ENCODE measurements at places on chromosomes 5 and 9. TPM values are rescaled to one million over a fixed set of nuclear protein-coding genes. Genes with fewer than 3 reads are reported as not detected.

The CDH6 gene
- total RNA-seq, result 16.0 TPM

The SLC46A2 gene
- not detected for total RNA-seq

The IFNB1 gene
- not detected for total RNA-seq

The FOXI1 gene
- 0.14 TPM for total RNA-seq

DNA sequence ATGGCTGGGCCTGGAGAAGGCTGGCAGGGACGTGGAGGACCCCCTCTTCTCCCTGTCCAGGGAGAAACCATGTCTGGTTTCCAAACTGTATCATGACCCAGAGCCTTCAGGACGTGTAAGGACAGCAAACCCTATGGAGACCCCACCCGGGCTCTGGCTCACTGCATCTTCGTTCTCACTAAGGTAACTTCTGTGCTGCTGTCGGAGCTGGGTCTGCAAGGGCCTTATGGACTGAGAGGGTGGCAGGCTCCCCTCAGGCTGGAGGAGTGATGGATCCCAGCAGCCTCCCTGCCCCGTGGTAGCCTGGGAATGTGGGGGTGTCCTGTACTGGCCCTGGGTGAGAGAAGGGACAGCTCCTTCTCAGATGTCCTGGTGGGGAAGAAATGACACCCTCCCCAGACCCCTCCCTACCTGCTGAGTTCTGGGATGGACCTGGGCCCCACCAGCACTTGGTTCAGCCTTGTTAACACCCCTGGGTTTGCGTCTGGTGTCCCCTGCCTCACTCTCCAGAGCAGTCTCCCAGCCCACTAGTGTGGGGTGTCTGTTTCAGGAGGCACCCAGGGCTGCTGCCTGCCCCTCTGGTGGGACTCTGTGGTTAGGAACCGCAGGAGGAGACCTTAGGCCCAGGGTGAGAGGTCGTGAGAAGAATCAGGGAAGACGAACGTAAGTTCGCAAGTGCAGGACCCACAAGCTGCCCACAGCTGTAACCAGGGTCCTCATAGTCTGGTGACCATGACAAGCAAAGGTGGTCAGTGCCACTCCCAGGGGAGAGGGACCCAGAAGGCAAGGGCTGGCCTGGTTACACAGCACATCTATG is 6.6 kb downstream of the SPATA31E1 start:
- no peak for DNase-seq
- no peaks in the 10 kb centered on the region for H3K4me1 ChIP-seq
- no peaks in the 10 kb centered on the region for H3K36me3 ChIP-seq
- H3K27me3 ChIP-seq, result no peaks in the 10 kb centered on the region
- H3K27ac ChIP-seq, result no peak overlapping the region
- H3K4me3 ChIP-seq, result no peak overlapping the region

DNA sequence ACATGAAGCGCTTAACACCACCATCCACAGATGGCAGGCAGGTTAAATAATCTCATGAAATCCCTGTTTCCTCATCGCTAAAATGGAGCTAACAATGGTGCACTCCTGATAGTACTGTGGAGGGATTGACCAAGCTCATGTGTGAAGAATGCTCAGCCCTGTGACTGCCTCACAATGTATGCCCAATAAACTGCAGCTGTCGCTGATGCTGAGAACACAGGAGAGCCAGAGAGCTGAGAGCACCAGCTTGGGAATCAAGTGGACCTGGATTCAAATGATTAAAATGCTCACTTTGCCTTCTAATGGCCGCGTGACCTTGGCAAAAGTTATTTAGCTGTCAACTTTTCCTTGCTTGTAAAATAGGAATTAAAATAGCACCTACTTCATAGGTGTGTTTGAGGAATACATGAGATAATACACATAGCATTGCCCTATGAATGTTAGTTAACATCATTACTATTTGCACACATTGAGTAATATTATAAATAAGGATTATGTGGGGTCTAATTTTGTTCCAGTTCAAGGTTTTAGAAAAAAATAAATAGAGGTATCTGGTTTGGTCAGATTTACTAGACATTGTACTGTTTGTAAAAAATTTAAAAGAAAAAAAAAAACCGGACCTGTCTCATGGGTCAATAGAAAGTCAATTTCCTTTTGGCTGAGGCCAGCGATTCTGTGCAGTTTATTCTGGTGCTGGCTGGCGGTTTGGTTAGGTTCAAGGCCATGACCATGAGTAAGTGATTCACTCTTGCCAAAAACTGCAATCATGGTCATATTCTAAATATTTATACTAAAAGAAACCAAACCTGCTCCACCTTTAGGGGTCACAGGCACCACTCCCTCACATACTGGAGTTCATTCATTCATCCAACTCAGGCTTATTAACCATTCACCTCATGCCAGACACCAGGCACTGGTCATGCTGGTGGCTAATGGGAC is 101.3 kb downstream of the SH3TC2 start:
- peaks cover 6% of the 10 kb centered on the region for H3K4me1 ChIP-seq
- no peak overlapping the region for H3K27ac ChIP-seq
- no peaks in the 10 kb centered on the region for H3K27me3 ChIP-seq

DNA sequence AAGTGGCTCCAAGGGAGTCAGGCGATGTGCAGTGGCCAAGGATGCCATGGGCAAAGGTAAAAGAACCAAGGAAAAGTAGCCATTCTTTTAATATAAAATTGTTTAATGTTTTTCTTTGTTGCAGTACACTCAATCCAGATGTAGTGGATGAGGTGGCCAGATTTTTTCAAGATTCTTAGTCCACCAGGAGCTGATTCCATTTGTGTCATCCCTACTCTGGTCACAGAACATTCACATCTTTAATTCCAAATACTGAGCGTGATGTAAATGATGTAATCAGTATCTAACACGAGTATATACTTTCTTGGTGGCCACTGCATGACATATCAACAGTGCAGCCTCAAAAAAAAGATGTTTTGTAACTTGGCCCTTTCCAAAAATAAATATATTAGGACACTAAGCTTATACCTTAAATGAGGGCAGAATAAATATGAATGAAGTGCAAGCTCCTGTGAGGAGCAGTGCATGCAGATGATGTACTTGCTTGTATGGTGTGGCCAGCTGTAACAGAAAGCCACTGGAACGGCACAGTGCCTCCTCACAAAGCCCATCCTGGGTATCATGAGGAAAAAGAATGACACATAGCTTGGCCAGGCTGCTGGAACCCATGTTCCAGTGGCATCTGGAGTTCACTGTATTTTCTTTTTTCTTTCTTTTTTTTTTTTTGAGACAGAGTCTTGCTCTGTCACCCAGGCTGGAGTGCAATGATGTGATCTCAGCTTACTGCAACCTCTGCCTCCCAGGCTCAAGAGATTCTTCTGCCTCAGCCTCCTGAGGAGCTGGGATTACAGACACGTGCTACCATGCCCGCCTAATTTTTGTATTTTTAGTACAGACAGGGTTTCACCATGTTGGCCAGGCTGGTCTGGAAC is 6.5 kb upstream of the SPATA24 start:
- no peak overlapping the region for H3K27ac ChIP-seq
- H3K36me3 ChIP-seq, result no peaks in the 10 kb centered on the region
- H3K27me3 ChIP-seq, result no peaks in the 10 kb centered on the region
- no peaks in the 10 kb centered on the region for H3K4me1 ChIP-seq
- no peak overlapping the region for H3K4me3 ChIP-seq

- no peak overlapping the region for H3K27ac ChIP-seq
- peak overlapping the region; percentile 65 for H3K4me3 ChIP-seq
- H3K27me3 ChIP-seq, result no peaks in the 10 kb centered on the region
- no peaks in the 10 kb centered on the region for H3K36me3 ChIP-seq
- peaks cover 10% of the 10 kb centered on the region for H3K4me1 ChIP-seq
- peak; percentile 92 for DNase-seq
Observed at GRCh38 chr9:126611592-126612325, 2.0 kb upstream of the LMX1B start.

GRCh38 chr5:173925449-173926071 is 37.4 kb downstream of the CPEB4 start:
- no peaks in the 10 kb centered on the region for H3K36me3 ChIP-seq
- H3K4me1 ChIP-seq, result peaks cover 37% of the 10 kb centered on the region
- no peak overlapping the region for H3K4me3 ChIP-seq

DNA sequence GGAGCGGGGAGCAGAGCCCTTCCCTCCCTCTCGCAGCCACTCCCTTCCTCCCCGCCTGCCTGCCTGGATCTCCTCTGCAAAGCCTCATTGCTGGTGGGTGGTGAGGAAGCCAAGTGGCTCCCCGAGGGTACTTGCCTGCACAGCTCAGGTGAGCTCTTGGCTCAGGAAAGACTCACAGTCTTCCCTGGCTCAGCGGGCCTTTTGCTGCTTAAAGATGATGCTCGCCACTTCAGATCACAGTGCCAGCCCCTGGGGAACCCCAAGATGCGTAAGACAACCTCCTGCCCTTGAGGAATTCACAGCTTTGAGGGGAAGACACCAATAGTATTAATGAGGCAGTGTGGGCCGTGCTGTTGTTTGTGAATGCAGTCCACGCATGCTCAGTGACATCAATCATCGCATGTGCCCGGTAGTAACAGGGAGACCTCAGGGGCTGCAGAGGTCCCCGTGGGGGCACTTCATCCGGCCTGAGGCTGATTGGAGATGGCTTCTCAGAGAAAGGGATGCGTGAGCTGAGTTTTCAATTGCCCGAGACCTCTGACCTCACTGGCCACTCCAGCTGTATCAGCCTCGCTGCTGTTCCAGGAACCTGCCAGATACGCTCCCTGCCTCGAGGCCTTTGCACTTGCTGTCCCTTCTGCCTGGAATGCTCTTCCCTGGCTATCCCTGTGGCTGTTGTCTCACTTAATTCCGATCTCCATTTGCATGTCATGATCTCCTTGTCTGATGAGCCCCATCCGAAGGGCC is 36.8 kb downstream of the ERGIC1 start:
- DNase-seq, result no peak
- H3K4me3 ChIP-seq, result no peak overlapping the region
- H3K27me3 ChIP-seq, result no peaks in the 10 kb centered on the region
- H3K4me1 ChIP-seq, result peaks cover 23% of the 10 kb centered on the region
- H3K27ac ChIP-seq, result no peak overlapping the region
- H3K36me3 ChIP-seq, result no peaks in the 10 kb centered on the region

DNA sequence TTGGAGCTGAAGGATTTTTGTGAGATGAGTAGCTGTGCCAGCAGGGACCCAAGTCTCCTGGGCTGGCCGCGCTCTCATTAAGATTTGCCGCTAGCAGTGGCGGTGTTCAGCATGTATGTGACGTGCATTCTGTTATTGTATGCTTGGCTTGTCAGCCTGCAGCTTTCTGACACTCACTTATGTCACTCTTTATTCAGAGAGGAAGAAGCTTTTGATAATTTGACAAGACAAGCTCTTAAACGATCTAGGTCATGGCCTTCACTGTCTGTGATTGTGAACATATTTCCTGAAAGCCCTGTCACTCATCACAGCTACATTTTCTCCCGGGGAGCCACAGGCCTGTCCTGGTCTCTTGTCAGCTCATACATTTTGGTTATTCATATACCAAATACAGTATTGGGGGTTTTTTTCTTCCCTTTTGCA is 98.2 kb upstream of the GRHPR start:
- no peaks in the 10 kb centered on the region for H3K27me3 ChIP-seq
- peaks cover 17% of the 10 kb centered on the region for H3K4me1 ChIP-seq
- no peak overlapping the region for H3K27ac ChIP-seq
- no peaks in the 10 kb centered on the region for H3K36me3 ChIP-seq
- H3K4me3 ChIP-seq, result no peak overlapping the region

- no peaks in the 10 kb centered on the region for H3K27me3 ChIP-seq
- DNase-seq, result no peak
- H3K36me3 ChIP-seq, result no peaks in the 10 kb centered on the region
- H3K4me1 ChIP-seq, result no peaks in the 10 kb centered on the region
- H3K4me3 ChIP-seq, result no peak overlapping the region
Observed at GRCh38 chr5:1168796-1169195, 32.6 kb upstream of the SLC6A19 start.

DNA sequence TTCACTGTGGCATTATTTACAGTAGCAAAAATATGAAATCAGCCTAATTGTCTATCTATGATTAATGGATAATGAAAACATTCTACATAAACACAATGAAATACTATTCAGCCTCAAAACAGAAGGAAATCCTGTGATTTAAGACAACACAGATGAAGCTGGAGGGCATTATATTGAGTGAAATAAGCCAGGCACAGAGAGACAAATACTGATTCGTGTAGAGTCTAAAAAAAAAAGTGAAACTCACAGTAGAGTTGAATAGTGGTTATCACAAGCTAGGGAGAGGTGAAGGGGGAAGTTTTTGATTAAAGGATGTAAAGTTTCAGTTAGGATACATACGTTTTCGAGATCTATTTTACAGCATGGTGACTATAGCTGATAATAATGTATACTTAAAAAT is 122.2 kb downstream of the ADAMTS6 start:
- H3K27ac ChIP-seq, result no peak overlapping the region
- no peaks in the 10 kb centered on the region for H3K27me3 ChIP-seq
- no peaks in the 10 kb centered on the region for H3K4me1 ChIP-seq
- H3K4me3 ChIP-seq, result no peak overlapping the region
- DNase-seq, result no peak

DNA sequence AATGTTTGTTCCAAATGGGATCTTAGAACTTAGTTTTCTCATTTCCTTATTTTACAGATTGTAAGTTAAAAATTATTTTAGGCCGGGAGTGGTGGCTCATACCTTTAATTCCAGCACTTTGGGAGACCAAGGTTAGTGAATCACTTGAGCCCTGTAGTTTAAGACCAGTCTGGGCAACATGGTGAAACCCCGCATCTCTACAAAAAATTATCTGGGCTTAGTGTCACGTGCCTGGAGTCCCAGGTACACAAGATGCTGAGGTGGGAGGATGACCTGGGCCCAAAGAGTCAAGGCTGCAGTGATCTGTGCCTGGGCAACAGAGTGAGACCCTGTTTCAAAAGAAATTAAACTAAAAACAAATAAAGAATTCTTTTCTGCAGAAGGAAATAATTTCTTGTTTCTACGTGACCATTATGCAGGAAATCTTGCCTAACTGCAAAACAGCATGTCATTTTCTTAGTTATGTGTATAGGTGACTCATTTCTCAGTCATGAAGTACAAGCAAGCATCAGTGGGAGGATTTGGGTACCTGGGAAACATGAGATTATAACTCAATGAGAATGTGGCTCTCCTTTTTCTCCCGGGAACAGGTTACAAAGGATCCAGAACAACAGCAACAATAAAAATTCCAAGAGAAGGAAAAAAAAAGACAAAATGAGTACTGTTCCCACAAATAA is 375.1 kb upstream of the ST8SIA4 start:
- H3K4me1 ChIP-seq, result no peaks in the 10 kb centered on the region
- H3K36me3 ChIP-seq, result no peaks in the 10 kb centered on the region
- no peak for DNase-seq

Data from Caco-2 (cell line).